ENCODE measurements at places on chromosomes 3 and 15. TPM values are rescaled to one million over a fixed set of nuclear protein-coding genes. Genes with fewer than 3 reads are reported as not detected.

- peak; percentile 82 for DNase-seq
Measured at GRCh38 chr15:67085818-67086636, 20.6 kb downstream of the SMAD3 start.

DNA sequence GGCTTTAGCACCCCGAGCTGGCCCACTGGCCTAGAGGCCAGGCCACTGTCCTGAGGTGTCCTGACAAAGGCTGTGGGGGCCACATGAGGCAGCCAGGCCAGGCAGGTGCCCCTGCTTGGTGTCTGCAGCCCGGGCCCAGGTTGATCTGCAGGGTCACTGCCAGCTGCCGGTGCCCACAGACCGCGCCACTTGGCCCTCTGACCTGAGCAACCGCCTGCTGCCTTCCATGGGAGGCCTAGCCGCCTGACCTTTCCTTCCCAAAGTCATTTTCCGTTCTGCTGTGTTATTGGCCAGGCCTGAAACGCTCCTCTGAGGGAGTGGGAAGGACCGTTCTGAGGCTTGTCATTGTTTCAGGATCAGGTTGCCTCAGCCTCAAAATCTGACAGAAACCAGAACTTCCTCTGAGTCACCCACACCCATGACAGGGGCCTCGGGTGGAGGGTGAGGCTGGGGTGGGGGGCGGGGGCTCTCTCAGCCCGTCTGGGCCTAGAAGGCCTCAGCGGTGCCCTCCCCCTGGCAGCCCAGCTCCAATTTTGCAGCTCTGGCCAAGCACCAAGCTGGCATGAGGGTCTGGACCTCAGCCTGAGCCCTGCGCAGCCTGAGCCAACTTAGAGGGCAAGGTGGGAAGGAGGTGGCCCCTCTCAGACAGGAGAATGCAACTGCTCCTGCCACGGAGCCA lies 140.7 kb upstream of the MEF2A start:
- DNase-seq = peak; percentile 62

GOLGA6B gene
- not detected for total RNA-seq

GRCh38 chr3:169546368-169546767 lies 117.1 kb downstream of the MECOM start:
- DNase-seq = no peak

FEZF2 gene
- not detected for total RNA-seq

CCR8 gene
- total RNA-seq = 3.7 TPM

All from activated CD8-positive, alpha-beta memory T cell treated with anti-CD3 and anti-CD28 coated beads, Interleukin-2, amount 10 ng/mL, durations not matched to agents 7 days and 5 days (primary cell).